ENCODE measurements at places on chromosomes 6 and 20.
A peak's percentile ranks its signal among the peaks of the same experiment; 100 is the strongest.

- no peak overlapping the region for H3K4me3 ChIP-seq
- H3K36me3 ChIP-seq: peaks cover 8% of the 10 kb centered on the region
- peaks cover 2% of the 10 kb centered on the region for H3K4me1 ChIP-seq
- no peak for DNase-seq
- no peak overlapping the region for H3K27ac ChIP-seq
- peaks cover 11% of the 10 kb centered on the region for H3K27me3 ChIP-seq
Measured at GRCh38 chr6:134041093-134041492, 11.3 kb downstream of the SLC2A12 start.

GRCh38 chr6:151313066-151313491 is 73.3 kb downstream of the AKAP12 start:
- H3K27me3 ChIP-seq: no peaks in the 10 kb centered on the region
- DNase-seq: no peak
- no peak overlapping the region for H3K27ac ChIP-seq

GRCh38 chr6:63716169-63716568 is 80.6 kb downstream of the PHF3 start:
- H3K4me1 ChIP-seq: peaks cover 3% of the 10 kb centered on the region
- DNase-seq: no peak
- H3K27me3 ChIP-seq: no peaks in the 10 kb centered on the region
- H3K36me3 ChIP-seq: peaks cover 24% of the 10 kb centered on the region
- no peak overlapping the region for H3K4me3 ChIP-seq

GRCh38 chr6:42864602-42865001 is 14.8 kb upstream of the RPL7L1 start:
- no peak for DNase-seq
- no peaks in the 10 kb centered on the region for H3K27me3 ChIP-seq
- no peak overlapping the region for H3K27ac ChIP-seq
- H3K4me3 ChIP-seq: no peak overlapping the region

DNA sequence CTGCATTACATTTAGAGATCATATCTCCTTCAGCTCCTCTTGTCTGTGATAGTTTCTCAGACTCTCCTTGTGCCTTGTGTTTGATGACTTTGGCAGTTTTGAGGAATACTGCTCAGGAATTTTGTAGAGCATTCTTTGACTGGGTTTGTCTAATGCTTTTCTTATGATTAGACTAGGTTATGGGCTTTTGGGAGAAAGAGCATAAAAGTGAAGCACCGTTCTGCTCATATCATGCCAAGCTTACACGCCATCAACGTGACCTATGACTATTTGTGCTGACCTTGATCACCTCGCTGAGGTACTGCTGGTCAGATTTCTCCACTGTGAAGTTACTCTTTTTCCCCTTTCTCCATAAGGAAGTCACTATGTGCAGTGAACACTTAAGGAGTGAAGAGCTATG is 256.0 kb downstream of the LY86 start:
- no peaks in the 10 kb centered on the region for H3K36me3 ChIP-seq
- DNase-seq: no peak
- peaks cover 2% of the 10 kb centered on the region for H3K27me3 ChIP-seq
- no peak overlapping the region for H3K4me3 ChIP-seq
- peaks cover 11% of the 10 kb centered on the region for H3K4me1 ChIP-seq

DNA sequence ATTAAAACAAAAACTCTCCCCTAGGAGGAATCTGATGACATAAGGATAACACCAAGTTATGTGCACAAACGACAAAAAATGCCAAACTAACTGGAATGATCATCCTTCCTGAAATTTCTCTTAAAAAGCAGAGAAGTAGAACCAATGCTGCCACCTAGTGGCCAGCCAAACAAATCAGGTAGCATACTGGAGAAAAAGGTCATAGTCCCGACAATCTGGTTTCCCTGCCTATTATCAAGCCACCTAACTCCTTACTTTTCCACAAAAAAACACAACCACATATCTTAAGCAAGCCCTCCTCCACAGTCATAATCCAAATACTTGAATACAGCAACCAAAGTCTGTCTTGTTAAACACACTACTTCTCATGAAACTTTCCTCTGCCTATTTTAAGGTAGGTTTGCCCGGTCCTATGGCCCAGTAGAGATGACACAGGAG is 5.3 kb downstream of the OARD1 start:
- no peak overlapping the region for H3K4me3 ChIP-seq
- H3K4me1 ChIP-seq: peaks cover 12% of the 10 kb centered on the region
- H3K27me3 ChIP-seq: no peaks in the 10 kb centered on the region
- DNase-seq: peak; percentile 43

DNA sequence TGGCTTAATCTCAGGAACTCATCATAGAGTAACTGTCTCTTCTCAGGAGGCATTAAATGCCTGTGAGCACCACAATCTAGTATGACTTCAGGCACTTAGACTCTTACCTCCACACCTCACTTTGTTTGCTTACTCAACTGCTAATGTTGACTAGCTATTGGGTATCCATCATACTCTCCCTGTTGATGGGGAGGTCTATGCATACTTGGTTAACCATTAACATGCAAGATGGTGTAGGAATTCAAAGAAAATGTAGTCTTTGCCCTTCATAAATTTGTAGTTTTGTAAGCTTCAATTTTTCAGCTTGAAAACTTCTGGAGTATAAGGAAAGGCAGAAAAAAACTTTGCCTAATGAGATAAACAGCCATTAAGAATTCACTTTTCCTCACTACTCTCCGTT is 501.0 kb upstream of the MARCKS start:
- H3K4me1 ChIP-seq: peaks cover 4% of the 10 kb centered on the region
- DNase-seq: no peak
- no peak overlapping the region for H3K4me3 ChIP-seq
- H3K27ac ChIP-seq: no peak overlapping the region
- no peaks in the 10 kb centered on the region for H3K27me3 ChIP-seq

- no peak for DNase-seq
- no peaks in the 10 kb centered on the region for H3K4me1 ChIP-seq
- H3K27ac ChIP-seq: no peak overlapping the region
Measured at GRCh38 chr6:119620846-119621555, 271.4 kb upstream of the MAN1A1 start.

DNA sequence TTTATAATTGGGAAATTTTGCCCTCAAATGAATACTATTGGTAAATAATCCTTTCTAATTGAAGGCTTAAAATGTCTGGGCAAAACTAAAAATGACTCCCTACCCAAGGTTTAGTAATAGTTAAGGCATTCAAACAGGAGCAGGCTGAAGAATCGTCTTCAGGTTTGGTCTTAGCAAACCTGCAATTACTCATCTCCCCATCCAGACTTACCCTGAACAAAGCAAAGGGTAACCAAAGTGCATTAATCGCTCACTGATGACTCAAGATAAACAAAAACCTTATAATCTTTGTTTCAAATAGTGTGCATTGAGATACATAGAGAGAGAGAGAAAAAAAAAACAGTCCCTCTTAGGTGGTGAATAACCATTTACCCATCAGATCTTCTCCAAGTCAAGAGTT is 225.5 kb downstream of the BMP2 start:
- no peak for DNase-seq
- no peak overlapping the region for H3K4me3 ChIP-seq
- no peaks in the 10 kb centered on the region for H3K36me3 ChIP-seq
- H3K4me1 ChIP-seq: no peaks in the 10 kb centered on the region
- H3K27me3 ChIP-seq: no peaks in the 10 kb centered on the region

- H3K27me3 ChIP-seq: peaks cover 3% of the 10 kb centered on the region
- H3K27ac ChIP-seq: peak overlapping the region; percentile 11
- H3K4me1 ChIP-seq: peaks cover 9% of the 10 kb centered on the region
- no peaks in the 10 kb centered on the region for H3K36me3 ChIP-seq
- peak overlapping the region; percentile 54 for H3K4me3 ChIP-seq
Measured at GRCh38 chr6:150528648-150529285, 70.9 kb upstream of the PLEKHG1 start.

DNA sequence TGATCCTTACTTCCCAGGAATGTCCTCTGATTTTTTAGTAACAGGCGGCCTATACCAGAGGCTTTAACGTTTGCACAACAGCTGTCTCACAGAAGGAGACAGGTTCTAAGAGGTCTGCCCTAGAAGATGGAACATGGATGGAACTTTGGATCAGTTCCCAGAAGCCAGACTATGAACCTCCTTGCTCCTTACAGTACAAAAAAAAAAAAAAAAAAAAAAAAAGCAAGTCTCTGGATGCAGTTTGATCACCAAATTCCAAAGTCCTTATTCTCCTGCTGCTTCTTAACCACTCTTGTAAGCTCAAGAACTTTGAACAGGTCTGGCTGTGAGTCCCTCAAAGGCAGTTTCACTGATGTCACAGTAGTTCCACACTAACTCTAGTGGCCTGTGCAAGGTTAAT is 2.0 kb upstream of the TRMT11 start:
- no peaks in the 10 kb centered on the region for H3K27me3 ChIP-seq
- H3K4me1 ChIP-seq: peaks cover 1% of the 10 kb centered on the region
- H3K27ac ChIP-seq: no peak overlapping the region
- no peak for DNase-seq
- no peaks in the 10 kb centered on the region for H3K36me3 ChIP-seq
- H3K4me3 ChIP-seq: no peak overlapping the region
